Fibroblast of villous mesenchyme (primary cell): ENCODE measurements at places on chromosomes 6 and 20. TPM values are rescaled to one million over a fixed set of nuclear protein-coding genes. Genes with fewer than 3 reads are reported as not detected.

GRCh38 chr6:19757036-19757435, 80.1 kb upstream of the ID4 start:
- DNase-seq, result no peak

GRCh38 chr20:33028875-33029274, 2.6 kb upstream of the BPIFB6 start:
- DNase-seq, result no peak

GDAP1L1 gene
- total RNA-seq, result not detected in 2 replicates

TFAP2C gene
- 13.5 and 18.1 TPM in 2 replicates for total RNA-seq

GINS1 gene
- total RNA-seq, result 7.4 and 13.8 TPM in 2 replicates
